ENCODE measurements at places on chromosomes 7 and 10.

- no peak overlapping the region for H3K27ac ChIP-seq
- no peak overlapping the region for H3K4me3 ChIP-seq
- DNase-seq, result no peak
Measured at GRCh38 chr10:32004161-32004591, 52.0 kb downstream of the KIF5B start.

GRCh38 chr10:91250341-91250740, 29.9 kb downstream of the PCGF5 start:
- no peak overlapping the region for H3K27ac ChIP-seq
- no peak overlapping the region for H3K4me3 ChIP-seq
- H3K4me1 ChIP-seq, result no peaks in the 10 kb centered on the region
- no peak for DNase-seq

- no peaks in the 10 kb centered on the region for H3K4me1 ChIP-seq
- H3K27ac ChIP-seq, result no peak overlapping the region
- DNase-seq, result no peak
- H3K27me3 ChIP-seq, result no peaks in the 10 kb centered on the region
- H3K4me3 ChIP-seq, result no peak overlapping the region
- H3K36me3 ChIP-seq, result no peaks in the 10 kb centered on the region
Measured at GRCh38 chr10:21919117-21919516, 84.4 kb downstream of the DNAJC1 start.

GRCh38 chr10:132965411-132966057, 23.2 kb upstream of the CFAP46 start:
- no peak for DNase-seq
- H3K36me3 ChIP-seq, result no peaks in the 10 kb centered on the region
- no peaks in the 10 kb centered on the region for H3K4me1 ChIP-seq
- no peak overlapping the region for H3K27ac ChIP-seq
- H3K27me3 ChIP-seq, result no peaks in the 10 kb centered on the region

DNA sequence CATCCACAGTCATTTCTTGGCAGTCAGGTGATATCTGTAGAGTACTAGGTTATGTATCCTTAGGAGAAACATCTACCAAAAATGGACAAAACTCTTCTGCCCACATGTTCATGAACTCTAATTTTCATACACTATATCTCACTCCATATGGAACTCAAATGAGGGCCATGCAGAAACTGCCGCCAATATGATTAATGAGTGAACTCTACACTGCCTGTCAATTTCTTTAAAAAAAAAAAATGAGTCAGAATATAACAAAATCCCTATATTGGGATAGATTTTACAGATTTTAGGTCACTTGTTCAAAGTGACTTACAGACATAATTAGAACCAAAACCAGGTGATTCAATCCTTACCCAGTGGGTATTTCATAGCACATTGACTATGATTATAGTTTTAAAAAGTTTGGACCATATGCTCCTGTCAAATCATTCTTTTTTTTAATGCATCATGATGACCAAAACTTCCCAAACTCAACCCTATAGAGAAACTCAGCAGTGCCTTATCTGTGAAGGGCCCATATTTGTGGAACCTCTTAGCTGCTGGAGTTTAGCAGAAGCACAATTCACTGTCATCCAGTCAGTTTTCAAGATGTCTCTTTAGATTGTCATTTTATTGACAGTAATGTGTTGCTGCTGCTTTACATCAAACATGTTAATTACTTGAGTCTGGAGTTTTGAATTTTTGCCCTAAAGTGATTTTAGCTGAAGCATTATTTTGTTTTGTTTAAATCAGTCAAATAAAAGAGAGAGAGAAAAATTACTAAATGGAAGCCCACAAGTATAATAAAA, 11.1 kb downstream of the LRRN3 start:
- no peak for DNase-seq
- H3K27ac ChIP-seq, result no peak overlapping the region
- H3K4me1 ChIP-seq, result no peaks in the 10 kb centered on the region
- no peaks in the 10 kb centered on the region for H3K36me3 ChIP-seq

DNA sequence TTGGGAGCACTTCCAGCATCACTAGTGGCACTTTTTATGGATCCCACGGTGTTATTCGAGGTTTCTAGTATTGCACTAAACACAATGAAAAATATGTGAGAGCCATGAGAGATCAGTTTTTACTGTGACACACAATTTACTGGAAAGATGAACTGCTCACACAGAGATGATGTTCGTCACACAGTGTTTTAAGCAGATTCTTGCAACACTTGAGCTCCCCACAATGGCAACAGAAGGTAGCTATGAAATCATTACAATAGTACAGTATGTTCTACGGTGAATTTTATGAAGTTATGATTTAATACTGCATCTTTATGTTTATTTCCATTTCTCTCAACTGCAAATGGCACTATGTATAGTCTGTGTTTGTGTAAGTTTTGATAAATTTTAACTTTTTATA, 27.4 kb upstream of the ENTPD1 start:
- H3K4me1 ChIP-seq, result no peaks in the 10 kb centered on the region
- H3K27me3 ChIP-seq, result no peaks in the 10 kb centered on the region
- DNase-seq, result no peak
- no peak overlapping the region for H3K27ac ChIP-seq

DNA sequence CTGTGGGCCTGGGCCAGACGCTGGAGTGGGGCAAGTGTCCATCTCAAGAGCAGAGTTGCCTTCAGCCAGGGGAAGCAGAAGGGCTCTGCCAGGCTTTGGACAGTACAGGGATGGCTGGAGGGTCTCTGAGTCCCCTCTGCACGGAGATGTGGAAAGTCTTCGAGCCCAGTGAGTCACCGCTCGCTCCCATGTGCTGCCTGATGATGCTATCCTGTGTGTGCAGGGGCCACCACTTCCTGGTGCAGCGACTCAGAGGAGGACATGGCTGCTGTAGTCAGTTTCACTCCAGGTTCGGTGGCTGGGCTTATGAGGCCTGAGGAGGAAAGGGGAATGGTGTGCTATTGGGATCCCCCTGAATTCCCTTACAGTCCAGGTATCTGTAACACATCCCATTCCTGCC, 6.0 kb downstream of the ADCYAP1R1 start:
- no peak overlapping the region for H3K4me3 ChIP-seq
- no peaks in the 10 kb centered on the region for H3K36me3 ChIP-seq
- no peak for DNase-seq
- no peaks in the 10 kb centered on the region for H3K4me1 ChIP-seq
- H3K27ac ChIP-seq, result no peak overlapping the region

DNA sequence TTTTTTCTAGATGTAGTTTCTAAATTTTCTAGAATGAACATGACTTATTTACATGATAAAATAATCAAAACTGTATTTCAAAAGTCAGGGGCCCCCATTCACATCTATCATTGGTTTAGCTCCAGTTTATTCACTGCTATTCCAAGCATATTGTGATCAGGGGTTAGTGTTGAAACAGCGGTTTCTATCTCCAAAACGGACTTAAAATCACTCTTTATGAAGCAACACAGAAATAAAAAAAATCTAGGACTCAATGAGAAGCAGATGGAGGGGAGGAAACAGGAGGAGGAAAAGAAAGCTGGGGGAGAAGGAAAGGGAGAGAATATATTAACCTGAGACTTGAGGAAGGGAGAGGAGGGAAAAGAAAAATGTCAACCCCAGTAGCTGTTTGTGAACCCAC, 14.8 kb upstream of the CH25H start:
- H3K27me3 ChIP-seq, result no peaks in the 10 kb centered on the region
- no peak overlapping the region for H3K4me3 ChIP-seq
- no peak for DNase-seq
- no peaks in the 10 kb centered on the region for H3K4me1 ChIP-seq
- no peaks in the 10 kb centered on the region for H3K36me3 ChIP-seq
- no peak overlapping the region for H3K27ac ChIP-seq

- H3K36me3 ChIP-seq, result no peaks in the 10 kb centered on the region
- no peak overlapping the region for H3K27ac ChIP-seq
- DNase-seq, result no peak
- H3K4me3 ChIP-seq, result no peak overlapping the region
Measured at GRCh38 chr7:7352845-7353244, 170.5 kb downstream of the C1GALT1 start.

DNA sequence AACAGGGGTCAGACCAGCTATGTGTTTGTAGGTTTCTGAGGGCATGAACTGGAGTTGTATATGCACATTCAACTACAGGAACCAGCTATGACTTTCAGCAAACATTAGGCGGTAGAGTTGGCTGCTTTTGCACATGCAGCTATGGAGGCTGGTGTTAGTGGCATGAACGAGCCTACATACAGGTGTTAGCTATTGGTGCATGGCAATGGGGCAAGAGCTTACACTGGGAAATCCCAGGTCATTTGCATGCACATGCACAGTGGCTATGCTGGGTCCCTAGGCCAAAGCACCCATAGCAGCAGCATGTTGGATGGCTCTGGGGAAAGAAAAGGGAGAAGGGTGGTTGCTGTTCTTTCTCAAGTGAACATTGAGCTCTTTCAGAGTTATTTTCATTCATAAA, 1018.5 kb upstream of the PHF14 start:
- no peak for DNase-seq
- H3K4me3 ChIP-seq, result no peak overlapping the region
- no peaks in the 10 kb centered on the region for H3K4me1 ChIP-seq
- H3K27ac ChIP-seq, result no peak overlapping the region
- H3K27me3 ChIP-seq, result no peaks in the 10 kb centered on the region
- no peaks in the 10 kb centered on the region for H3K36me3 ChIP-seq

DNA sequence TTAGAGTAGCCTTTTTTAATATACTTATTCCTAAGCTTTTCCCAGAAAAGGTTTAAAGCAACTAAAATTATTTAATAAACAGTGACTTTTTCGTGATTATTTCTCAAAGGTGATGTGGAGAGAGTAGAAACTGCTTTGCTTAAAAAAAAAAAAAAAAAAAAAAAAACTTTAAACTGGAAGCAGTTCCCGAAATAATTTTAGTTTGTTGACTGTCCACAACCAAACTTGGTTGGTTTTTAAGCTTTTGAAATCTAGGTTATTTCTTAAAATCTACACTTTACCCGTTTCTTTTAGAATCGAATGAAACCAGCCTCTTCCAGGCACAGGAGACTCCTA, 7.3 kb downstream of the SKAP2 start:
- no peak for DNase-seq
- H3K36me3 ChIP-seq, result no peaks in the 10 kb centered on the region
- no peak overlapping the region for H3K27ac ChIP-seq
- H3K4me1 ChIP-seq, result no peaks in the 10 kb centered on the region
- no peak overlapping the region for H3K4me3 ChIP-seq

- peak; percentile 96 for DNase-seq
- H3K27ac ChIP-seq, result peak overlapping the region; percentile 94
- peak overlapping the region; percentile 100 for H3K4me3 ChIP-seq
- H3K27me3 ChIP-seq, result no peaks in the 10 kb centered on the region
Measured at GRCh38 chr7:66681491-66682349, 53.0 kb downstream of the KCTD7 start.

GRCh38 chr7:2687338-2687869, 598 bp upstream of the AMZ1 start:
- DNase-seq, result no peak
- no peak overlapping the region for H3K27ac ChIP-seq
- H3K4me1 ChIP-seq, result no peaks in the 10 kb centered on the region
- no peak overlapping the region for H3K4me3 ChIP-seq
- no peaks in the 10 kb centered on the region for H3K36me3 ChIP-seq

GRCh38 chr7:154583454-154583853, 419.5 kb downstream of the PAXIP1 start:
- no peaks in the 10 kb centered on the region for H3K27me3 ChIP-seq
- no peaks in the 10 kb centered on the region for H3K36me3 ChIP-seq
- H3K4me1 ChIP-seq, result no peaks in the 10 kb centered on the region
- no peak for DNase-seq
- no peak overlapping the region for H3K4me3 ChIP-seq

DNA sequence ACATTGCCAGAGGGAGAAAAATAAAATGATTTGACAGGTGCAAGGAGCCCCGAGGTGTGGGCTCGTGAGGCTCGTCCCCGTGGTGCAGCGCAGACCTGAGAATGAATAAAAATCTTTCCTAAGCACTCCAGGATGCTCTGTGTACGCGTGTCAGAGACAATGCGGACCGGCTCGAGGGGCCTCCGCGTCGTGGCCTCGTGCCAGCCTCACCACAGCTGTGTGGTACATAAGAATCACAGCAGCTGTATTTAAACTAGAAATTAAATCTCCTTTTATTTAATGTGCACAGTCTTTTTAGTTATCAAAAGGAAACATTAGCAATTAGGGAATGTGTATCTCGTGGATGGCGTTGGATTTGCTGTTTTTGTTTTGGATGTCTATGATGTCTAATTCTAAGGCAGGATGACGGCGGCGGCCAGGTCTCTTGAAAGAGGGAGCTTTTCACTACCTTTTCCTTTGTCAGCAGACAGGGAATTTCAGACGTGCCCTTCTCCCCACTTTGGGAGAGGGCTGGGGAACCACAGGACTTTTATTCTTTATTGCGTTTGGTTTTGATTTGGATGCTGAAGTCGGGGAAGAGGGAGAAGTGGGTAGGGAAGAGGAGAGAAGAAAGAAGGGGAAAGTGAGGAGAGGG, 365.3 kb upstream of the SHH start:
- no peaks in the 10 kb centered on the region for H3K36me3 ChIP-seq
- no peaks in the 10 kb centered on the region for H3K27me3 ChIP-seq
- H3K4me3 ChIP-seq, result no peak overlapping the region
- H3K4me1 ChIP-seq, result no peaks in the 10 kb centered on the region
- DNase-seq, result no peak

DNA sequence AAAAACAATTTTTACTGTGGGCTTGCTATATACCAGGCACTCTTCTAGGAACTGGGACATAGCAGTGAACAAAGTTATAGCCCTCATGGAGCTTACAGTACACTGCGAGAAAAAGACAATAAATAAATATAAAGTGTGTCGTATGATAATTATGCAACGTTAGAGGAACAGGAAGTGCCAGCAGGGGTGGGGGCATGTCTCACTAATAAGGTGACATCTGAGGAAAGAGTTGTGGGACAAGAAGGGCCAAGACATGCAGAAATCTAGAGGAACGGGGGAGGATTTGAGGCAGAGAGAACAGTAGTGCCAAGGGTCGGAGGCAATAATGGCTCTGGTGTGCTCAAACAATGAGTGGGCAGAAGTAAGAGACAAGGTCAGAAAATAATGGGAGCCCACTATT, 52.8 kb downstream of the LMBR1 start:
- H3K4me1 ChIP-seq, result no peaks in the 10 kb centered on the region
- H3K4me3 ChIP-seq, result no peak overlapping the region
- H3K27me3 ChIP-seq, result no peaks in the 10 kb centered on the region
- H3K27ac ChIP-seq, result no peak overlapping the region
- no peaks in the 10 kb centered on the region for H3K36me3 ChIP-seq

- no peak overlapping the region for H3K4me3 ChIP-seq
- no peak for DNase-seq
- H3K27me3 ChIP-seq, result no peaks in the 10 kb centered on the region
- H3K36me3 ChIP-seq, result no peaks in the 10 kb centered on the region
- no peaks in the 10 kb centered on the region for H3K4me1 ChIP-seq
- H3K27ac ChIP-seq, result no peak overlapping the region
Measured at GRCh38 chr7:16063221-16063620, 358.1 kb downstream of the CRPPA start.

Data from uterus (tissue), 4 donors.